CD4-positive, alpha-beta T cell treated with Interleukin-21 for 1 hour (primary cell): ENCODE measurements at places on chromosomes 13 and 19.

DNA sequence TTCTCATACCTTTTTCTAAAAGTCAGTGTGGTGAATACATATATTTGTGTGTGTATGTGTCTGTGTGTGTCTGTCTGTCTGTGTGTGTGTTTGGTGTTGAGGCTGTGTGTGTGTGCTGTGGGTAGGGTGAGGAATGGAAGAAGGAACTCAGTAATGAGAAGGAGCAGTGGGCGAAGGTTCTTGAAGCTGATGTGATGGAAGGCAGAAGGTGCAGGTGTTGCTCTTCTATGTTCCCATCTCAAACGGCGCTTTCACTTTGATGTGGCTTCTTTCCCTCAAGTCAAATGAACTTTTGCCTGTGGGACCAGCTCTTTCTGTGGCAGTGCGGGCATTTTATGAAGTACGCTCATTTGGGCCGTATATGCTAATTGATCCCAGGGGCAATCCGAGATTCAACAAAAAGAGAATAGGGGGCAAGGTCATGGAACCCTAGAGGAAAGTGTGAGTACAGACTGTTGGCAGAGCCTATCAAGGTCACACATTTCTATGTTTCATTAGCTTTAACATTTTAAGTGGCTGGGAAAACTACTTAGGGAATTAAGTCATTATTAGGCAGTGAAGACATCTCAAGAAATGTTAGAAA is 15.2 kb downstream of the BIVM start:
- DNase-seq: no peak

DNA sequence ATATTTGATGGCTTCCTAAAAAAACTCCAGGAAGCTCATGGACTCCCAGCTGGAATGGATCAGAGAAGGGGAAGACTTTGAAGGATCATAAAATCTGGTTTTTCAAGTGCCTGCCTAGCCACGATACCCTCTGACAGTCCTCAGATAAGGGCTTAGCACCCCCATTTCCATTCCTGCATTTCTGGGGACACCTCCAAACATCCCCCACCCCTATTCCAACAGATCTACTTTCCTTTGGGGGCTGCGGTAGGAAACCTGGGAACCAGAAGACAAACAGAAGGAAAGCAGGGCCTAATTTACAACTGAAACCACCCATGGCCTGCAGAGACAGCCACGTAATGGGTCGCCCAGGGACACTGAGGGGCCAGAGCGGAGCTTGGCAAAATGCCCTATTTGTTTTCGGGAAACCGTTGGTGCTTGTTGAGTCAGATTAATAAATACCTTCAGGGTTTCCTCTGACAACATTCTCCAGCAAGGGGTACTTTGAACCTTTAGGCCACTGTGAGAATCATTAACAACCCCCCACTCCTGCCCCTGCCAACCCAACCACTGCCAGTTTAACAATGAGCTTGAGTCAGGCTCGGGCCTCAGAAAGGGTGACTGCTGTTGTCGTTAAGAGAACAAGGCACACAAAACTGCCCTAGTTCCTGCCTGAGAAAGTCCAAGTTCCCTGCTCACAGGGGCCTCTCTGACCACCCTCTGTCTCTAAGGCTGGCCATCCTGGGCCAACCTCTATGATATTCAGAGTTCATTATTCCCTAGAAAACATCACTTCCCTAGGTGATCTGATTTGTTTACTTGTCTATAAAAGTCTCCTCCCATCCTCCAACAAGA is 23.5 kb downstream of the RHPN2 start:
- DNase-seq: no peak

GRCh38 chr13:84917252-84917878 is 881.9 kb downstream of the SLITRK6 start:
- DNase-seq: no peak

- DNase-seq: peak; percentile 20
These were observed 53.0 kb upstream of the ZNF254 start for GRCh38 chr19:24033963-24034342.

GRCh38 chr19:35497406-35497805 is 7.1 kb upstream of the KRTDAP start:
- no peak for DNase-seq

- DNase-seq: no peak
These were observed 27.3 kb downstream of the SHISA2 start for GRCh38 chr13:26024558-26024957.
